ENCODE measurements at places on chromosomes 12 and 14.

GRCh38 chr12:58703866-58704265 lies 216.4 kb downstream of the LRIG3 start:
- no peak overlapping the region for H3K27ac ChIP-seq
- DNase-seq, result no peak
- H3K36me3 ChIP-seq, result no peaks in the 10 kb centered on the region
- H3K27me3 ChIP-seq, result no peaks in the 10 kb centered on the region
- H3K4me1 ChIP-seq, result no peaks in the 10 kb centered on the region

DNA sequence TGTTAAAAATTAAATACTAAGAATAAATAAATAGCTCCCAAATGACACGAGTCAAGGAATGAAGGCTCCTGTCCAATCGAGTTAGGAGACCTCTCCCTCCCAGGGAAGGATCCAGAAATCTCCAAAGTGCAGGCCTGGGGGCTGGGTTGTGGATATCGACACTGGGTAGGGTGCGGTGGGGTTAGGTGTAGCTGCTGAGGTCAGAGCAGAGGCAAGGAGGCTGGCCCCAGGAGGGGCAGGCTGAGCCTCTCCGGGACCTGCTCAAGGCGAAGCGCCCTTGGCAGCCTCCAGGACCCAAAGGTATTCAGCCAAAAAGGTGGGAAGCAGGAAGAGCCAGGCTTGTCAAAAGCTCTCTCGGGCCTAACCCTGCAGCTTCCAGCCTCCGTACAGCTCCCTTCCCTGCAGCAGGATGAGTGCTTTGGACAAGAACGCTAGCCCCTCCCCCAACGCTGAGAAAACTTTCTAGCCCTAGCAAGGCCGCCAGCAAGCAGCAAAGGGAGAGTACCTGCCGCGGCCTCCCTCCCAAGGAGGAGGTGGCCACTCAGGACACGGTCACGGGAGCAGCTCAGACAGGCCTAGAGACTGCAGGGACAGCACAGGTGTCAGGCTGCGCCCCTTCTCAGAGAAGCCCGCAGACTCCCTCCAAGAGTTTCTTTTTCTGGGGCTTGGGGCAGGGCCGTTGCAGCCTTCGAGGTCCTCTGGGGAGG lies 3.7 kb upstream of the PNMA1 start:
- no peak overlapping the region for H3K4me3 ChIP-seq
- H3K4me1 ChIP-seq, result no peaks in the 10 kb centered on the region
- no peak for DNase-seq
- H3K27ac ChIP-seq, result no peak overlapping the region

DNA sequence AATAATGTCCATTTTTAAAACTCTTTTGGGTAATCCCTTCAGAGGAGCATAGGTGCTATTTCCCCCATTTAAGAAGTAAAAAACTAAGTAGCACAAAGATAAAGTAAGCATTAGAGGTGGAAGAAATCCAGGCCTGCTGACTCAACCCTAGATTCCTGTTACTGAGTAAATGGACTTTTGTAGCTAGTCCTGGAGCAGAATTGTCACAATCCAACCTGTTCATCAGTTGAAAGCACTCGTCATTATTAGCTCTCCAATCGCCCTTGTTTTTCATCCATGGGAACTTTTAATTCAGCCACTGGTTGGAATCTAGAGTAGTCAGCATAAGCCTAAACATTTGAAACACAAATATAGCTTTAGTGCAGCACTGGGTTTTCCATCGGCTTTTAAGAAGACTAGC lies 139.5 kb upstream of the AMIGO2 start:
- no peak for DNase-seq
- H3K36me3 ChIP-seq, result peaks cover 7% of the 10 kb centered on the region
- no peaks in the 10 kb centered on the region for H3K27me3 ChIP-seq
- H3K4me3 ChIP-seq, result peak overlapping the region; percentile 13

- H3K36me3 ChIP-seq, result peaks cover 8% of the 10 kb centered on the region
- H3K4me3 ChIP-seq, result peak overlapping the region; percentile 82
- peak overlapping the region; percentile 98 for H3K27ac ChIP-seq
- peaks cover 3% of the 10 kb centered on the region for H3K4me1 ChIP-seq
These were observed 34.4 kb downstream of the WBP11 start for GRCh38 chr12:14768823-14769405.

DNA sequence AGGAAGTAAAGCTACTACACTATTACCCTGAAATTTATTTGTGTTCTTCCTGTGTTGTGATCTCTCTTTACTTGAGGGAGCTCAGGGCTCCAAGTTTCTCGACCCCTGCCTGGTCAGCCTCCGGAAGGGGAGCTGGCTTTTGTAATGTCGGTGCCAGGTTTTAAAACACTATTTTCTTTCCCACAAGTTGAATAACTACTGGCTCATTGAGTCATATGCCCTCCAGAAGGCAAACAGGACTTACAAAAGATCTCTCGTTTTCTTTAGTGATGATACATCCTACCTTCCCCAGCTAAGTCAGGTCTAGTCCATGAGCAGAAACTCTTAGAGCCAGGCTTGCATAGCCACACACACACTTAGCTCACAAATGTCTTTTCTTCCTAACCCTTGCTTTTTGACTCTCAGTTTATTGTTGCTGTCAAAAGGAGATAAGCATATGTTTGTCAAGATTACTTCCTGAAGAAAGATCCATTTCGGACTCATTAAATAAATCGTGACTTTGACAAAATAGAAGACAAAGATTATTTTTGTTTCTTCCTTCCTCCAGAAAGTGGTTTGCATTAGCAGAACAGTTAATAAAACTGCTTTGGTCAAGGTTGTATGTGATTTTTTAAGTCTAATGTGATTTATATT lies 209.8 kb upstream of the FLRT2 start:
- no peak for DNase-seq
- no peaks in the 10 kb centered on the region for H3K36me3 ChIP-seq
- no peaks in the 10 kb centered on the region for H3K4me1 ChIP-seq
- H3K4me3 ChIP-seq, result no peak overlapping the region
- no peak overlapping the region for H3K27ac ChIP-seq
- no peaks in the 10 kb centered on the region for H3K27me3 ChIP-seq

- no peak for DNase-seq
- no peaks in the 10 kb centered on the region for H3K27me3 ChIP-seq
- H3K27ac ChIP-seq, result no peak overlapping the region
- no peak overlapping the region for H3K4me3 ChIP-seq
These were observed 140.8 kb downstream of the PTCSC3 start for GRCh38 chr14:36035675-36036074.

GRCh38 chr12:63981343-63981742 lies 136.8 kb downstream of the SRGAP1 start:
- H3K4me3 ChIP-seq, result no peak overlapping the region
- no peaks in the 10 kb centered on the region for H3K36me3 ChIP-seq
- H3K27me3 ChIP-seq, result no peaks in the 10 kb centered on the region
- H3K4me1 ChIP-seq, result no peaks in the 10 kb centered on the region
- DNase-seq, result no peak
